ENCODE measurements at places on chromosomes 7 and 10.

DNA sequence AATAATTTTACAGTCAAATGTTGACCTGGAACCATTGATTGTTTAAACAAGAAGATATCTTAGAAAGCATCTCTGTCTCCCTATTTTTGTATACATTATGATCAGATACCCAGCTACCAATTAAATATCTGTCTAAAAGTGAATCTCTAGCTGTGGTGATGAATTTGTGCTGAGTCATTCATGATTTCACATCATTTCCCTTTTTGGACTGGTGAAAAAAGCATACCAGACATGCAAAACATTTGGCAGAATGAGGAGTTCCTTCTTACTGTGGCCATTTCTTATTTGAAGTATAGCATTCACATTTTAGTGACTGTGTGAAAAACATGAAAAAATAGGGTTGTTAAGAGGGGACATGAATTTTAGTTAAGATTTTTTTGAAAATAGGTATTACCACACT lies 98.0 kb upstream of the GATA3 start:
- peak; percentile 61 for DNase-seq

DNA sequence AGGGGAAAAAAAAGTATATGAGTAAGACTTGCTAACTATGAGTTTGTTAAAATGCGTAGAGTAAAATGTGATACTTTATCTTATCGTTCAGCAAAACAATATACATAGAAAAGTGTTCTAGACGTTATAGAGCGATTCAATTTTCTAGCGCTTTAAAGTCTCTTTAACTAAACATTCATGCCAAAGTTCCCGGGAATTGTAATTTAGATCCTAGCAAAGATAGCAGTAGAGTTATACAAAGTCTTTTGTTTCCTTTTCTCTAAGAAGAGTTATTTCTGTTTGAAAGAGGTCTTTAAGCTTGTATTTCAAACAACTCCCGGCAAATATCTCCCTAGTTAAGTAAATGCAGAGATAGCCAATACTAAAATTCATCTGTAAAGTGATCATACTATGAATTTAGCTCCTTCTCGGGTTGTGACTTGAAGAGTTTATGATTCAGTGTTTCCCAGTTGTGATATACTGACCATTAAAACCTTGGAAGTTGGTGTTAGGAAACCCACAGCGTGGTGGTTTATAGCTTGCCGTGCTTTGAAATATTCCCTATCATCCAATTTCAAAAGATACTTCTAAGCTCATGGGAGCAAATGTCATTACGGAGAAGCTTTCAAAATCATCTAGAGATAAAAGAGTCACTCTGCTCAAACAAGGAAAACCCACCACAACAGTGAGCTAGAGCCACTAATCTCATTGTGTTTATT lies 171.7 kb downstream of the CSTF2T start:
- no peak for DNase-seq

GRCh38 chr10:113854761-113855588 lies 514 bp downstream of the NHLRC2 start:
- peak; percentile 56 for DNase-seq

- DNase-seq: no peak
Measured at GRCh38 chr7:21198921-21199320, 229.0 kb upstream of the SP4 start.

GRCh38 chr7:45983720-45984255 lies 62.7 kb upstream of the IGFBP3 start:
- DNase-seq: no peak

GRCh38 chr10:6769704-6770417 lies 189.8 kb upstream of the PRKCQ start:
- no peak for DNase-seq

DNA sequence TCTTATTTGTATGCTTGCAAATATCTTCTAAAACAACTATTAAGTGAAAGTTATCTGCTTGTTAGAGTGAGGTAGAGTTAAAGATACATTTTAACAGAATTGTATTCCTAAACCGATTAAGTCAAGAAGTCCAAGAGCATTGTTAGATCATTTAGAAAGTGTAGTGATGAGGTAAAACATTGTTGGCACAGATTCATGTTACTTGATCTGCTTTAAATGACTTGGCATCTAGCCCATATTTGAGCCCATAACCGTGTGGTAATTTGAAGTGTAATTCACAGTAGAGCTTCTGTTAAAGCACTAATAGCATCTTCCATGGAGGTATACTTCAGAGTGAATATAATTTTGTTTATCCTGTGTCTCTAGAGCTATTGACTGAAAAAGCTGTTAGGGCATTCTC lies 62.1 kb downstream of the PTEN start:
- peak; percentile 44 for DNase-seq

GRCh38 chr10:49614242-49615198 lies 683 bp downstream of the CHAT start:
- no peak for DNase-seq

- peak; percentile 70 for DNase-seq
Measured at GRCh38 chr7:137878333-137878961, 31.7 kb upstream of the DGKI start.

DNA sequence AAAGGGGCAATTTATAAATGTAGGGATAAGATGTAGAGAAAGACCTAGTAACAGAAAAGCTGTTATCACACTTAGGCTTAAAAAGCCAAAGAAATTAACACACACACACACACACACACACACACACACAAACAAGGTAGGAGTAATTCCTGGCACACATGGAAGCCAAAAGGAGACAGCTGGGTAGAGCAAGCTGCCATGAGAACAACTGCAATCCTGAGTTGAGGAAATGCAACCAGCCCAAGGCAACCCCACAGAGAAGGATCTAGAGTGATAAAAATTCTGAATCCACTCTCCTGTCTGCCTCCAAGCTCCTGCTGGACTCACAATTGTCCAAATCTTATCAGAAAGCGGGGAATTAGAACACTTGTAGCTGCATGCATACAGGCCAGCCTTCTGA lies 229.1 kb upstream of the DGKB start:
- DNase-seq: no peak

DNA sequence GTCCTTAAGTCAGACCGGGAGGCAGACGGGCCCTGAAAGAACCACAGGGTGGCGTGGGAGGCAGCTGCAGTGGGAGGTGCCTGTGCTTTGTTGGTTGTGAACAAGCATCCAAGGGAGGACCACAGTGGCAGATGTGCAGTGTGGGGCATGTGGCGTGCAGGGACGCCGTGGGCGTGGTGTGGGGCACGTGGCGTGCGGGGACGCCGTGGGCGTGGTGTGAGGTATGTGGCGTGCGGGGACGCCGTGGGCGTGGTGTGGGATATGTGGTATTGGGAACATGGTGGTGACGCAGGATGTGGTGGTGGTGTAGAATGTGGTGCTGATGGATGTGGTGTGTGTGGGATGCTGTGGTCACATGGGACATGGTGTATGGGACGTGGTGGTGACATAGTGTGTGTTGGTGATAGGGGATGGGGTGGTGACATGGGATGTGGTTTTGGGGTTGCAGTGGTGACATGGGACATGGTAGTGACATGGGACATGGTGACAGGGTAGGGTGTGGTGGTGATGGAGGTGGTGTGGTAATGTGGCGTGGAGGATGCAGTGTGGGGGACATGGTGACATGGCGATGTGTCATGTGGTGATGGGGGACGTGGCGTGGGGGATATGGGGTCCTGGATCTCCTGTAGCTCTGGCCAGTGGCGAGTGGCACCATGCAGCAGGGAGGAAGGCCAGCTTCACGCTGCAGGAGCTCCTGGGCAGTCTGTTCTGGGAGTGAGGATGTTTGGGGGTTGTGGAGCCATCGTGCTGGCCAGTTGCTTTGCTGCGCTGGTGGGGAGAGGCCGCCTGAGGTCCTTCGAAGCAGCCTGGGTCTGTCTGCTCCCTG lies 78.8 kb downstream of the INPP5A start:
- DNase-seq: no peak
